ENCODE measurements at places on chromosomes 11 and 22.

DNA sequence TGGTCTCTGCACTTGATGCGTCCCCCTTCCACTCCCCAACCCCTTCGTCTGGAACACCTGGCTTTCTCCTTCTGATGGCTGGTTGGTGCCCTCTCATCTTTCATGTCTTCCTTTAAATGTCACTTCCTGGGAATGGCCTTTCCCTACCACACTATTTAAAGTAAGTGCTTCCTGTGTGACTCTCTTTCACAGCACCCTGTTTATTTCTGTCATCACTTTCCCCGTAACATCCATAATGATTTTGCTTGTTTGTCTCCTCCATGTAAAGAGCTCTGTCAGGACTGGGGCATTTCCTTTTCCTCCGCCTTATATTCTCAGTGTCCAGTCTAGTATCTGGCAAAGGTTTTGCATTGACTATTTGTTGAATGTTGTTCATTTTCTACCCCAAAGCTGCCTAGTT lies 143.0 kb downstream of the DBX1 start:
- no peak for DNase-seq

DNA sequence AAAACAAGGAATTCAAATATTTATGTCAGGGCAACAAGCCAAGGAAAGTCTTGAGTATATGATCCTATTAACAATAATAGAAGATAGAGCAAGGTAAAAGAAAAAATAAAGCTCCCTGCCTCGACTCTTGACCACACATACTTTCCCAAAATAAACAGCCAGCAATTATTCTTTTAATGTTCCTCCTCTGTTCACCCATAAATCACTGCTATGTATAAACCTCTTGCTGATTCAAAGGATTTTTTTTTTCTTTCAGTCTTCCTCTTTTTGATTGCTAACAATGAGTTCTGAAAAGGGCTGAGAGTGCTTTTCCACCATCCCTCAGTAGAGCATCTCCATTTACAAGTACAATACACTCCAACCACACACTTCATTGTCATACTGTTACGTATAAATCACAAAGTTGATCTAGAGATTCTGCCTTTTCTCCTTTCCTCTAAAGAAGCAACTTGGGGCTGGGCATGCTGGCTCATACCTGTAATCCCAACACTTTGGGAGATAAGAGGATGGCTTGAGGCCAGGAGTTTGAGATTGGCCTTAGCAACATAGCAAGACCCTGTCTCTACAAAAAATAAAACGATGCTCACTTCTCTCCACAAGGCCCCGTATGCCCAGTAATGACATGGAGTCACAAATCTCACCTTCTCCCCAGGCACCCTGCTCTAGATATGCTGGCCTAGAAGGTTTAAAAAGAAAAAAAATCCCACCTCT lies 24.0 kb downstream of the RAB30 start:
- no peak for DNase-seq

DNA sequence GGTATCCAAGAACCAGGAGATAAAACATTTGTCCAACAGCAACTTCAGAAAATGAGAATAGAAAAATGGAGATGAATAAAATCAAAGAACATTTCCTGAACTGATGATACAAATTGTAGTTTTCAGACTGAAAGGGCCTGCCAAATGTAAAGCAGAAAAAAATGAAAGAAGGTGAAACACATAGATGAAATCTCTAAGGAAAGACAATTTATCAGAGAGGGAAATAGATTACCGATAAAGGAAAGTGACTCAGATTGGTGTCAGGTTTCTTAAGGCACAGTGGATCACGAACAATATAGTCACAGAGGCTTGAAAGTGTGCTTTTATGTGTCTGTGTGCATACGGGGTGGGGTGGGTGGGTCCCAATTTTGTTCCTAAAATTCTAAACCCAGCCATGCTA lies 4.1 kb upstream of the STT3A start:
- DNase-seq, result no peak

GRCh38 chr22:41146573-41146972 lies 54.2 kb downstream of the EP300 start:
- DNase-seq, result no peak

GRCh38 chr22:30332551-30332950 lies 5.8 kb upstream of the TBC1D10A start:
- no peak for DNase-seq

DNA sequence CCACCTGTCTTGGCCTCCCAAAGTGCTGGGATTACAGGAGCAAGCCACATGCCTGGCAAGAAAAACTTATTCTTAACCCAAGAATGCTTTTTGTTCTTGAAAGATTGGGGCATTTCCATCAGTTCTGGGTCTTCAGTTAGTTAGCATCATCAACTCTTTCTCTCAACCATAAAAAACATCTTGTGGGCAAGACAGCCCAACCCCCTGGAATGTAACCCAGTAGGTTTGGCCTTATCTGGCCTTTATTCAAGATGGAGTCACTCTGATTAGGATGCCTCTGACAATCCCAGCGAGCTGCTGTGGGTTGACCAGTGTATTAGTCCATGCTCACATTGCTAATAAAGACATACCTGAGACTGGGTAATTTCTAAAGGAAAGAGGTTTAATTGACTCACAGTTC lies 9.2 kb upstream of the TPCN2 start:
- DNase-seq, result no peak

- DNase-seq, result no peak
Measured at GRCh38 chr11:13434247-13435205, 28.5 kb downstream of the BTBD10 start.

DNA sequence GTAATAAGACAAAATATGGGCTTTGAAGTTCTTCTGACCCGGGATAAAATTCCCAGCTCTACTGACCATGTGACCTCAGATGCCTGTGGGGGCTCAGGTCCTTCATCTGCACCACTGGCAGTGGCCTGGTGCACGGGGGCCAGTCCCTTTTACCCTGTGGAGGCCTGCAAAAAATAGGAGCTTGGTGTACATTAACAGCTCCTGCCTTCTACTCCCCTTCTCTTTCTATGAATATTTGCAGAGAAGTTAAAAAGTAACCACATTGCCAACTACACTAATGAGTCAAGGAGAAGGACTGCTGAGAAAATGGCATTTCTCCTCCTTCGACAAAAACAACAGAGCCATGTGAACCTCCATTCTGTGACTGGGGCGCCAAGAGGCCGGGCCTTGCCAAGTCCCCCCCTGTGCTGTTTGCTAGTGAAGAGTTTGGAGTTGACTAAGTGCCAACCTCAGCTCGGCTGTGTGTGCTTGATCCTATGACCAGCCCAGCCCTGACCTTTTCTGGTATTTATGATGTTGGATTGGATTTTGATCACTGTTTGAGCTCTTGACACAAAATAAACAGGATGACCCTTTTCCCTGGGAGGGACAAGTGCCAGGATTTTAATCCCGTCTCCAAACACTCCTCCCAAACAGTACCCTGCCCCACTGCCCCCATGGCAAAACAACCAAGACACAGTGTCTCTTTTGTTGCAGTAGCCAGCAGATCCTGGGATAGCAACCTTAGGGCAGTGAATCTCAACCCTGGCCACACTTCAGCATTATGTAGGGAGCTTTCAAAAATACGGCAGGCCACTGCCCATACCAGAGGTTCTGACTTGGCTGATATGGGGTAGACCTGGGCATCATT lies 380.1 kb downstream of the LARGE1 start:
- DNase-seq, result no peak
